ENCODE measurements at places on chromosomes 3 and 15. TPM values are rescaled to one million over a fixed set of nuclear protein-coding genes. Genes with fewer than 3 reads are reported as not detected.

The GHSR gene
- total RNA-seq = not detected

The CCR4 gene
- 2.9 TPM for total RNA-seq

The LMAN1L gene
- total RNA-seq = 0.47 TPM

The TLR9 gene
- total RNA-seq = 0.79 TPM

The EIF4E3 gene
- 56.5 TPM for total RNA-seq

The ABCF3 gene
- total RNA-seq = 57.8 TPM

The TTBK2 gene
- 13.9 TPM for total RNA-seq

The HMG20A gene
- 47.5 TPM for total RNA-seq

DNA sequence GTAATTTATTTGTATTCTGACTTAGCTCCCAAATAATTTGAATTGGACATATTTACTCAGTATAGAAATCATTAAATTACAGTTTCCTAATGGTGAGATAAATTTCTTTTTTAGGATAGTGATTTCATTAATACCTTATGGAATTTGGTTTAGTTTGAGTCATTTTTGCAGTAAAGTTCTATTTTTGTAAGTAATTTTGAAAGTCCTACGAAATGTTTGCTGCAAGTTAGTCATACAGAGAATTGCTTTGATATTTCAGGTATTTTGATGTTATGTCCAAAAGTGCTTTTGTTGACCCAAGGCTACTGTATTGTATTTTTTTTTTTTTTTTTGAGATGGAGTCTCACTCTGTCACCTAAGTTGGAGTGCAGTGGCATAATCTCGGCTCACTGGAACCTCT lies 41.7 kb downstream of the TCF12 start:
- no peak for DNase-seq

DNA sequence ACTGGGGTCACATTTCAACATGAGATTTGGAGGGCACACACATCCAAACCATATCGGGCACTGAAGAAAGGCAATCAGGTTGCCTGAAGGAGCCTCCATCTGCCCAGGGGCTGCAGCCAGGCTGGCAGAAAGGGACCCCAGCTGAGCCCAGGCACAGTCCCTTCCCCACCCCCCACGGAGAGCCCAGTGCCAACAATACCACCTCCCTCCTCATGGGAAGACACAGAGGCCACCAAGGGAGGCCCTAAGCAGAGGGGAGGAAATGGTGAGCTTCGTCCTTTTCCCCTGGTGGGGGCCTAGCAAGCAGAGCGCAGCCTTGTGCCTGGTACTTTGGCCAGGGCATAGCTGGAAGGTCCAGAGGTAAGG lies 3.0 kb upstream of the STRA6 start:
- no peak for DNase-seq

DNA sequence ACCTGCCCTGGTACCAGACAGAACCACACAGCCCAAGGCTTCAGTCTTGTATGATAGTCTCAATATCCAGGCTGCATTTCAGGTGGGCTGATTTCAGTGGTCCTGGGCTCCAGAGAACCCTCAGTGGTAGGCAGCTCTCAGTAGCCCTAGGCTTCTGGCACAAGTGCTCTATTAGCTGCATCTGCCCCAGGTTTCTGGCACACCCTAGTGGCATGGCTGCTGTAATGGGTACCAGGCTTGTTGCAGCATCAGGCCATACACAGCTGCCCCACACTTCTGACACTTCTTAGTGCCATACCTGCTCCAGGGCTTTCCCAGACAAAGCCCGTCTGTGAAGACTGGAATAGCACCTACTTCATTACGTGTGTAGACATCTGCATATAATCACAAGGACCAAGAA lies 1062.2 kb upstream of the EPHA6 start:
- no peak for DNase-seq

DNA sequence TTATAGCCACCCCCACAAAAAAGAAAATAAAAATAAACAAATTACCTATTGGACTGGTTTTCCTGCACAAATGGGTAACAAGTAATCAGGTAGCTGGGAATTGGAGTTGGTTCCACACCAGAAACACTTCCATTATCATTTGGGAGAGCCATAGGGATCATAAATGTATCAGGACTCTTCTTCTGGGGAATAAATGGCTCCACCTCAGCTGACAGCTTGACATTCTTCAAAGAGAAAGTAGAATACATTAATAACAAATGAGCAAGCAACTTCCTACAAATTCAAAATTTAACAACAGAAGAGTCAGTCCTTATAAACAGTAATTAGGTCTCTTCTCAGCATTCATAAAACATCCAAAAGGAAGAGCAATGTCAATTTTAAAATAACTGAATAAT lies 8.7 kb downstream of the SECISBP2L start:
- DNase-seq = no peak

DNA sequence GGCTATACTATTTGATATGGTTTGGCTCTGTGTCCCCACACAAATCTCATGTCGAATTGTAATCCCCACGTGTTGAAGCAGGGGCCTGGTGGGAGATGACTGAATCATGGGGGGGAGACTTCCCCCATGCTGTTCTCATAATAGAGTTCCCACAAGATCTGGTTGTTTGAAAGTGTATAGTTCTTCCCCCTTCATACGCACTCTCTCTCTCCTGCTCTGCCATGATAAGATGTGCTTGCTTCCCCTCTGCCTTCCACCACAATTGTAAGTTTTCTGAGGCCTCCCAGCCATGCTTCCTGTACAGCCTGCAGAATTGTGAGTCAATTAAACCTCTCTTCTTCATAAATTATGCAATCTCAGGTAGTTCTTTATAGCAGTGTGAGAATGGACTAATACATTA lies 290.1 kb upstream of the CHRM5 start:
- no peak for DNase-seq

DNA sequence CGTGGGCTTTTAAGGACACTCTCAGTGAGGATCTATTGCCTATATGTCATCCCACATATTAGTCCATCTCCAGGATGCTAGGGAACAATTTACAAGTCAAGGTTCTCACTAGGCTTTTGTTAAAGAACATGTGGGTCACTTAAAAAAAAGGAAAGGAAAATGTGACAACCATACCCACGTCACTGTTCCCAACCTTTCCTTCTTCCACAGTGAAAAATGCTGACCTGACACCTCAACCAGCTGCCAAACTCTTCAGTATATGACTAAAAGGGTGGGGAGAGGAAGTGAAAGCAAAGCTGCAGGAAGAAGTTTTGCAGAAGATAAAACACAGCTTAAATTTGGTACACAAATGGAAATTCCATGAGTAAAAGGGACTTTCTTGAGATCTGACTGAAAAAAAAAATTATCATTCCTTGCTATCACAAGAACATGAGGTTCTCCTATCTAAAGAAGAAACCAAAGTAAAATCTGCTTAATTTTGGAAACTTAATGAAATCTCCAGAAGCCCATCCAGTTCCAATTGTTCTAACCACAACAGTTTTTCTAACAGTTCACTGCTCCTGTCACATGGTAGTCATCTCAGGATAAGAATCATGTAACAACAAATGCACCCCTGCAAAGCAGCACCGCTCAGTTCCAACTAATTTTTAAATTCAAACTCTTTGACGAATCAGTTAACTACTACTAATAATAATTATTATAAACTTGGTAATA lies 117.0 kb upstream of the TSPAN3 start:
- no peak for DNase-seq

DNA sequence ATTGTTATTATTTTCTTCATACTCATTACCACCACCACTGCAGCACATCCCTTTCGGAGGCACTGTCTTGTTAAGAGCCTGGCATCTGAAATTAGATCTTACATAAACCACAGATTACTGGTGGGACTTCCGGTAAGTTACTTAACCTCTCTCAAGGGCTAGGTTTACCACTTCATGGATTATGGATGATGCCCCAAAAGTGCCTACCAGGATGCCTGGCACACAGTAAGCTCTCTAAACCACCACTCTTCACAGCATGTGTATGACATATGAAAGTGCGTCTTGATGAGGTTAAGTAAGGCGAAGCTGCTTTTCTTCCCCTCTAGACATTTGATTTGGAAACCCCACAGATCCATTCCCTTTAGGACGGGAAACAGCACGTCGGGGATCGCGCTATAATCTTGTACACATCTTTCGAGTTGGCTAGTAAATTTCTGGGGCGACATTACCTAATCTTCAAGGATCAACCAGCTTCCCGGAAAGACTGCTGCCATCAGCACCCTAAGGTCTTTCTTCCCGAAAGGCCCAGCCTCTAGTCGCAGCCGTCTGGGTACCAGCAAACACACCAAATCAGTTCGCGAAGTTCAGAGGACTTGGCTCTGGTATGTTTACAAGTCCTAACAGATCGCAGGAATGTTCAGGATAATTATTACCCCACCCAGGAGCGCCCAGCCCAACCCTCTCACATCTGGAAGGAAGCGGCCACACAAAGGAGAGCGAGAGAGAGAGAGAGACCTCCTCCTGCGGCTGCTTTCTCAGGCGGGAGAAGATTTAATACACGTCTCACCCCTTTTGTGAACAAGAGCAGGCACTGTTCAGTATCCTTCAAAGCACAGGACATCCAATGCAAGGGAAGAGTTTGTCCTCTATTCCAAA lies 155.1 kb upstream of the FRMD4B start:
- DNase-seq = no peak

- no peak for DNase-seq
Measured at GRCh38 chr3:73422571-73422970, 202.2 kb downstream of the PDZRN3 start.

DNA sequence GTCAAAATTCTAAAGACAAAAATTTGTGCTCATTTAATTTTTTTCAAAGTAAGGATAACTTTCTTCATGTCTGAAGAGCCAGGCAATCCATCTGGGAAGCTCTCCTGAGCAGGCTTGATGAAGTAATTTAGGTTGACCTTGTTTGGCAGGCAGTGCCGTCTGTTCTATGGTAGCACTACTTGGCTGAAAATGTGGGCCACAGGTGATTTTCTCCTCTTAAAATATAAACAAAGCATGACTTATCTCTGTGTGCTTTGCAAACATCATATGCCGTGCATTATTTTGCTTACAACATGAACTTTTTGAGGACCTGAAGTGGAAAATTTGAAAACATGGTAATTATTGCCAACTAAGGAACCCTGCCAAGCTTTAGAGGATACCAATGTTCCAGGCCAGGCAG lies 143.2 kb downstream of the RAP2B start:
- no peak for DNase-seq

DNA sequence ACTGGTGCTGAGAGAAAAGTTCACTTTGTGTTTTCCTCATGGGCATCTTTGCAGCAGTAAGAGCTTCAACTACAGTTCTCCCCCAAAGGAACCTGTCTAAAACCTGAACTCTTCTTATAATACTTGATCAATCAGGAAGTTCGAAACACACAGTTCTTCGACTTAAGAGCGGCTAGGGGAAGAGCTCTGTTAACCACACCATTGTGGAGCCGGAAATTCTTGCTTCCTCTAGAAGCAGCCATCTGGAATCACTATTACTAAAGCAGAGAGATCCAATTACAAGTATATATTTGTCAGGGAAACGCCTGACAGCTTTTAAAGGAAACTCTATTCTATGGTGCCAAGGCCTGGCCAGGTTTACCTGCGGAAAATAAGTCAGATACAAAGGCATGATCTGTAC lies 337.3 kb upstream of the CBLB start:
- peak; percentile 44 for DNase-seq

- no peak for DNase-seq
Measured at GRCh38 chr3:184781801-184782200, 30.2 kb upstream of the VPS8 start.

DNA sequence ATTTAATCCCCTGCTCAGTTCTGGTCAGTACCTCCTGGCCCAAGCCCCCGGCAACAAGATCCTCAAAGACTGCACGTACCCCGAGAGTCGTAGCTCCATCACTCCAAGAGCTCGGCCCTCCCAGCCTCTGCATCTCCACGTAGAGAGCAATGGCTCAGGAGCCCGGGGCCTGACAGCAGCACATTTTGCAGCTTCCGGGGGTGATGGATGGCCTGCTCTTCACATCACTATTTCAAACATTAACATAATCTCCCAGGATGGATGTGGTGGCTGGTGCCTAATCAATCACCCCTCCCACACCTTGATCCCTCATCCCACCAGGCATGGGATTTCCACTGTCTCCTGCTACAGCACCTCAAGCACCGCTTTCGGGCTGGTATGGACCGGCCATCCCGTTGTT lies 28.1 kb downstream of the CACNA2D2 start:
- no peak for DNase-seq

GRCh38 chr15:57451555-57451954 lies 75.2 kb downstream of the CGNL1 start:
- no peak for DNase-seq

DNA sequence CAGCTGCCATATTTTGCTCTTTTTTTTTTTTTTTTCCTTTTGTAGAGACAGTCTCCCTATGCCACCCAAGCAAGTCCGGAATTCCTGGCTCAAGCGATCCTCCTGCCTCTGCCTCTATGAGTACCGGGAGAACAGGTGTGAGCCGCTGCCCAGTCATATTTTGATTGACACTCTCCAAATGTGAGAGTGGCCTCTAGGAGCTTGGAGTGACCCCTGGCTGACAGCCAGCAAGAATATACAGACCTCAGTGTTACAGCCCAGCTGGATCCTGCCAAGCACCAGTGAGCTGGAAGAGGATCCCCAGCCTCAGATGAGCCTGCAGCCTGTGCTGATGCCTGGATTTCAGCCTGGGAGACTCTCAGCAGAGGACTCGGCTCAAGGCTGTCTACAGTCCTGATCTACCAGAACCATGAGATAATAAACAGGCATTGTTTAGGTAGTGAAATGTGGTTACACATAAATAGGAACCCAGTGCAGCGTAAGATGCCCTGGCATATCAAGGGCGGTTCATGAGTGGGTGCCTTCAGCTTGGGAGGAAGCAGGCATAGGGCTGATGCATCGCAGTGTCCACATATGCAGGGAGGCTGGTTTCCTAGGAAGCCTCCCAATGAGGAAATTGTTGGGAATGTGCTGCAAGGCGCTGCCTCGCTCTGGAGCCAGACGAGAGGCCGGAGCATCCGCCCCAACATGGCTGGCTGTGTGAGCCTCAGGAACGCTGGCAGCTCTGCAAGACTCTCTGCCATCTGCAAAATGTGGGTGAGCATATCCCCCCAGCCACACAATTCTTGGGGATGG lies 38.9 kb upstream of the ATP10A start:
- DNase-seq = no peak

DNA sequence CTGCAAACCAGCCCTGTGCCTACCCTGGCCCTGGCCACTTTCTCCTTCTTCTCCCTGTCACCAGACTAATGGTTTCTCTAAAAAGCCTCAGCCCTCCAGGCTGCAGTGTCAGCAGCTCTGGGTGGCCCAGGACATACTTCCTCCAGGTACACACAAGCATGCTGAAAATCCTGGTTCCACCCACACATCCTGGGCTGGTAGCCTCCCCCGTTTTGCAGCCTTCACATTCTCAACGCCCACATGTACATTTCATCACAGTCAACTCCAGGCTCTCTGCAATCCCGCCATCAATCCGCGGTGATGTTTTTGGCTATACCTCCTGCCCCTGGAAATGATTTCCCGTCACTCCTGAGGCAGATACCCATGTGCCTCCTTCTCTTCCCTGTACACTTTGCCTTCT lies 59.4 kb downstream of the MAGEF1 start:
- DNase-seq = no peak

DNA sequence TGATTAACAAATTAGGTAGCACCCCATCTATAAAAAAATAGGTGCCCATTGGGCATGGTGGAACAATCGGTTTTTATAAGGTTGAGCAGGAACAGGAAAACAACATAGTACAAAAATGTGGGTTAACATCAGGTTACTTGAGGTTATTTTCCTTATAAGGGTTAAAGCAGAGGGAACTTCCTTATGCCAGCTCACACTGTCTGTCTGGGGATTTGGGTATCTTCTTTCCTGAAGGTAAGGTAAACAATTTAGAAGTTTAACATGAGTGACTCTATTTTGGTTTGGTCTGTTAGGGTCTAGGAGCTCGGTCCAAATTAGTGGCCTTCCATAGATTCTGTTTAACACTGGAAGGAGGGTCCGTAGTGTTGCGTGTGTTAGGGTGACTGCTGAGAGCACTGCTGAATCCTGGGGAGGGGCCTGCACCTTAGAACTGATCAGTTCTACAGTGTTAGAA lies 14.7 kb downstream of the CHD2 start:
- DNase-seq = no peak

Data from activated CD8-positive, alpha-beta T cell treated with anti-CD3 and anti-CD28 coated beads, Interleukin-2, amount 10 ng/mL, durations not matched to agents 7 days and 5 days (primary cell).